ENCODE measurements at places on chromosomes 6 and 20.

- DNase-seq: no peak
These were observed 127.8 kb upstream of the SLC22A23 start for GRCh38 chr6:3584606-3585005.

- DNase-seq: peak; percentile 20
These were observed 211.1 kb upstream of the FOXA2 start for GRCh38 chr20:22795433-22795832.

- DNase-seq: no peak
These were observed 62.1 kb downstream of the NOL4L start for GRCh38 chr20:32522776-32523612.

DNA sequence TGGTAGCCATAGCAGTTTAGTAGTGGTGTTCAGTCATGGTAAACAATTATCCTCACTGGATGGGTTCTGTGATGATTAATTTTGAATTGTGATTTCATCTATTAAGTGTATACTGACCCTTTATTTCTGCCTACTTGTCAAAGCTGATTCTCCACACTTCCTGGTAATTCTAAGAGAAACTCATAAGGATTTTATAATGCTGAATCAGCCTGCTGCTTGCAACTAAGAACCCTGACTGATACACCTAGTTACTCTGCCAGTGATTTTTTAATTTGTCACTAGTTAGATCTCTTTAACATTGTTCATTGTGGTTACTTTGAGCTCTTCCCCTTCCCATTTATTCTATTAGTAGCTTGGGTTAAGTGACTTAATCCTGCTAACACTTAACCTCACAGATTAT, 8.6 kb downstream of the CDC40 start:
- DNase-seq: no peak

GRCh38 chr20:33002087-33002808, 2.0 kb downstream of the SUN5 start:
- DNase-seq: no peak

DNA sequence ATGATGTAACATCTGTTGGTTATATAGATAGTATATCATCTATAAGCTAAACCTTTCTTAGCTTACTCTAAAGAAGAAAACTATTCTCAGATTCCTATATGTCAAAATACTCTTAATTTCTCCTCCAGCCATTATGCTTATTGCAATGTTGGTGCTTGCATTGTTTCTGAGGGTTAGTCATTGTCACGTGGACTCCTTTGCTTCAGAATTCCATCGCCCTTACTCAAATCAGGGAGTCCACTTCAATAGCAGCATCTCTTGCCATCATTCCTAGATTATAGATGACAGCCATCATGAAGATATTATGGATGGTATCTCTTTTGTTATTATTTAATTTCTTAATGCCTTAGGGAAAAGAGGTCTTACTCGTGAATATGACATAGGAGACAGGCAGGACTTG, 776.1 kb downstream of the TENT5A start:
- peak; percentile 37 for DNase-seq

GRCh38 chr6:154491567-154492470, 18.7 kb downstream of the CNKSR3 start:
- DNase-seq: peak; percentile 54

- no peak for DNase-seq
These were observed 25.0 kb downstream of the FOXP4 start for GRCh38 chr6:41571021-41571780.

DNA sequence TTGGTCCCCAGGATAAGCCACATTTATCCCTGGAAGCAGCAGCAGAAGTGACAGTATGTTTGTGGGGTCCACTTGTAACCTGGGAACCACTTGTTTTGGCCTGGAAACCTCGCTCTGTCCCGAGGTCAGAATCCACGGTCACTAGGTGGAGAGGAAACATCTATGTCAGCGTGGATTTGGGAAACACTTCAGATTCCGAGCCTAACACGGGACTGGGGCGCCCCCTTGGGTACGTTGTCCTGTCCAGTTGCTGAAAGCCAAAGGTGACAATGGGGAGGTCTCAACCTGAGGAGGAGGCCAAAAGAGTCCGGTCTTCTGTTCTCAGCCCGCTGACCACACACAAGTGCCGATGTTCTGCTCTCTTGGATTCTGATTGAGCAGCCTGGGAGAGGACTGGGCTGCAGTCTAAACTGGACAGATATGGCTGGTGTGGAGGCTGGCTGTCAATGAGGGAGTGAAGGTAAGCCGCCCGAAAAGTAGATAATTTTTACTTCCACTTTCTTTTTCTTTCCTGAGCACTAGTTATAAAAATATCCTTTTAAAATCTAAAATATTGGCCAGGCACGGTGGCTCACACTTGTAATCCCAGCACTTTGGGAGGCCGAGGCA, 4.9 kb upstream of the ZFP57 start:
- DNase-seq: no peak

DNA sequence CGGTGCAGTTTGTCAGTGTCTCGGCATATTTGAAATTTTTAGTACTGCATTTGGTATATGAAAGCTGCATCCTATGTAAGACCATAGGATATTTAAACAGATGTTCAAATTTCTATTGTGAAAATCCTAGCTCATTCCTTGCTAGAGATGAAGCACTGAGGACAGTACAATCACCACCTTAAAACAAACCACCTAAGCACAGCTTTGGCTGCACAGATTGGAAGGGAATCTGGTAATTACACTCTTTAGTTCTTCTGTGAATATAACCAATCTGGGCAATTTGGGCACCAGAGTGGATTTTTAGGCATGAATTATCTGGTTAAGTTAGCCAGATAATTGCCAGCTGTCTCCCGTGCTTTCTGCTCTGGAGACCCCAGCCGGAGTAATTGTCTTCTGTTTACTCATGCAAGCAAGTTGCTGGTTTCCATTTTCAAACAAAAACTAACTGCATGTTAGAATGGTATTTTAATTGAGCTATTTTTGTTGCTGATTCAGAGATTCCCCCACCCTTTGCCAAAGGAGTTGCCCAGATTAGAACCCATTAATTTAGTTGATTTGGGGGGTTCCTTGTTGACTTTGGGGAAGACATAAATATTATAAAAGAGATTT, 36.9 kb downstream of the E2F3 start:
- DNase-seq: no peak

DNA sequence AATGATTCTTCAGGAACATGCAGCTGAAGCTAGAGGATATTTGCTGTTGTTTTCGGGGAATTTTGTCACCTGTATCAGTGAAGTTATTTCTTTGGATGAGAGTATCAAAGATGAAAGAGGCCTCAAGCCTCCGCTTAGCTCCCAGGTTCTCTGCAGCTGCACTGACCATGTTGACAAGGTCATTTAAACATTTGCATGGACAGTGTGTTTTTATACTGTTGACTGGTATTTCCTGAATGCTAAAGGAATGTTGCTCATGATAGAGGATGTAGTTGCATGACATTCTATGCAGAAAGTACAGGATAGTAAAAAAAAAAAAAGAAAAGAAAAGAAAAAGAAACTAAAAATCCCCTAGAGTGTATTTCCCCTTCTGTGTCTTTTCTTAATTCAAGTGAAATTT, 165.6 kb upstream of the LAMP5 start:
- DNase-seq: no peak

Measured in NCI-H226 (cell line).